AG04449 (cell line): ENCODE measurements at places on chromosomes 13 and 19.

- peak; percentile 47 for DNase-seq
Observed at GRCh38 chr19:23686621-23687423, at the start of gene ZNF675. Gene ZNF675, minus strand, starts transcription at chr19:23687212. Its CDS starts 179 bp downstream, at chr19:23687033.

- DNase-seq: no peak
Observed at GRCh38 chr19:31113293-31113692, 235.9 kb downstream of the TSHZ3 start.

DNA sequence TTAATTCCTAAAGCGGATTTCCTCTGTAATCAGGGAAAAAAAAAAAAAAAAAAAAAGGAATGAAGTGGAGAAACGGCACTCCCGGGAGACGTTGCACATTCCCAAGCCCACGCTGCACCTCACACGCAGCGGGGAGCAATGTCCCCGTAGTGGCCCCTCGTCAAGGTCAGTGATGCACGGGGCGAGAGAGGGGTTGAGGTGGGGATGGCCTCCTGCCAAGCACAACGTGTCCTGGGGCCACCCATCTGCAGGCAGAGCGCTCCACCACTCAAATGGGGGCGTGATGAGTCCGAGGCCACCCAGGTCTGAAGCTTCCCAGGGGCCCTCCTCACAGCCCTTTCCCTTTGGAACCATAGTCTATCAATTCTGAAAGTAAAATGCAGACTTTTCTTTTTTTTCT is 15.1 kb downstream of the PLK5 start:
- DNase-seq: no peak

GRCh38 chr19:57546513-57546912 is 13.2 kb downstream of the ZNF550 start:
- DNase-seq: no peak

DNA sequence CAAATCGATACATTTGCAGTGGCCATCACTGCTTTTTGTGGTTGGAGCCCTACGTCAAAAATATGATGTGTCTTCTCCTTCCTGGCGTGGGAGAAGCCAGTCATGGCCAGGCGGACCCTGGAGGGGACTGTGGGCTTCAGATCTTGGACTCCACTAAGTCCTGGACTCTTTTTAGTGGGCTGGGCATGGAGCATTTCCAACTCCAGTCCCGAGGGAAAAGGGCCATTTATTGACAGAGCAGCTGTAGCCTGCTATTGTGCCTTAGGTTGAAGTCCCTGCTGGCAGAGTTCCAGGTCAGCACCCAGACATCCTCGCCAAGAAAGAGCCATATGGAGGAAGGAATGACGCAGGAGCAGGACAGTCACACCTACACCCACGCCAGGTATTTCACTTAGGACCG is 179.2 kb upstream of the ZNF507 start:
- DNase-seq: no peak

DNA sequence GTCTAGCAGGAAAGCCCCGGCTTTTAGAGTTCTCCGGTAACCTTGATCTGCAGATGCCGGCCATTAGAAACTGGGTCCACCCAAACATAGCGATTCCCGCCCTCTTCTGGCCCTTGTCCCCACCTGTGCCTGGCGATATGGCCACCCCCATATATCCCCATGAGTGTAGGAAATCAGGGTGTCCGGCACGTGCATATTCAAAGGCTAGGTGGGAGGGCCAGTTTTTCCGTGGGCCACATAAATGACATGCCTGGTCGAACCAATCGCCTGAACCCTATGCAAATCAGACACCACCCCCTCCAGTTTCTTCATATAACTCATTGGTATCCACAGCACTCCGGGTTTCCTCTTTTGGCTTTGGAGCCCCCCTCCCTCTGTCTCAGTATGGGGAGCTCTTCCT is 37.4 kb downstream of the ERICH4 start:
- no peak for DNase-seq

- DNase-seq: no peak
Observed at GRCh38 chr19:4748589-4748988, 24.9 kb upstream of the DPP9 start.

- DNase-seq: no peak
Observed at GRCh38 chr19:21559444-21559843, 54.0 kb downstream of the ZNF429 start.

GRCh38 chr13:30338331-30338851 is 31.0 kb upstream of the KATNAL1 start:
- DNase-seq: peak; percentile 10

GRCh38 chr19:4108767-4109625 is 14.9 kb downstream of the MAP2K2 start:
- DNase-seq: no peak
